ENCODE measurements at places on chromosomes 11 and 22.
A peak's percentile ranks its signal among the peaks of the same experiment; 100 is the strongest.

DNA sequence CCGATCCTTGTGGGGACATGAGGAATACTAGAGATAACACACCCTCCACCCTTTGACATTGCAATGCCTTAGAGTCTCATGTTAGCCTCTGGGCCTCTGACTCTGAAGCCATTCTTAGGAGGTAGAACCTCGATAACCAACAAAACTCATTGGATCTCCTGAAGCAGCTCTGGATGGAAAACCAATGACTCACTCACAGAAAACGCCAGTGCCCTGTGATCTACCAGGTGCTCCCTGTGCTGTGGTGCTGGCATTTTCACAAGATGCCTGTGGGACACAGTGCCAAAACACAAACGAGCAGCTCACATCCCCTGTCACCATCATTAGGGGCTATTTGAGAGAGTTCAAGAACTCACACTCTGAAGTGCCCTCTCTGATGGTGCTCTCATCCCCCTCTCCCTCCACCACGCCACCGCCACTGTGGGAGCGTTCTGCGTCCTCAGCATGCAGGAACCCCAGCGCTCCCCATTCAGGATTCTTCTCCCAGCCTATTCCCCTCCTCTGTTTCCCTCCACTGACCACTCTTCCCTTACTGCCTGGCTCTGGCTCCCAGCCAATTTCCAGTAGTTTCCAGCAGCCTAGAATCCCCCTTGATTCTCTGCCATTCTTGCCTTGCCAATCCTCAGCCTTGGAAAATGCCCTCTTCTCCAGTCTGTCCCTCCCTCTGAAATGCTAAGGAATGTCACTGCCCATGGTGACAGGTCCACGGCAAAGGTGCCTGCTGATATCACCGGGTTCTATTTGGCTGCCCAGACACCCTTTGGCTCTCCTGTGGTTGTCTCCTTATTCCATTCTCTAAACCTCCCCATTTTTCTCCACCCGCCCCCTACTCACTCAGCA lies 4.7 kb upstream of the POLD4 start:
- no peak for DNase-seq

DNA sequence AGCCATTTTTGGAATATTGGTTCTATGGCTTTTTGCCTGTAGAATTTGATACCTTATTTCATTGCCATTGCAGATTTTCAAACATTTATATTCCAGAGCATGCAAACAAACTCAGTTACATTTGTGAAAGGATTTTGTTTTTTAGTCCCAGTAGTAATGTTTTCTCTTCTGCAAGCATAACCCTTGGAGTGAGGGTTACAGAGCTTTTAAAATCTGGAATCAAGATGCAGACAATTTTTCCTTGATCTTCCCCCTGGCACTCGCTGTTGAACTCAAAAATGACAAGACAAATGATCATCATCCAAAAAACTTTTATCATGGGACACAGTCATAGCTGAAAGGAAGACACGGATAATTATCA lies 20.8 kb downstream of the BBOX1 start:
- DNase-seq, result no peak

DNA sequence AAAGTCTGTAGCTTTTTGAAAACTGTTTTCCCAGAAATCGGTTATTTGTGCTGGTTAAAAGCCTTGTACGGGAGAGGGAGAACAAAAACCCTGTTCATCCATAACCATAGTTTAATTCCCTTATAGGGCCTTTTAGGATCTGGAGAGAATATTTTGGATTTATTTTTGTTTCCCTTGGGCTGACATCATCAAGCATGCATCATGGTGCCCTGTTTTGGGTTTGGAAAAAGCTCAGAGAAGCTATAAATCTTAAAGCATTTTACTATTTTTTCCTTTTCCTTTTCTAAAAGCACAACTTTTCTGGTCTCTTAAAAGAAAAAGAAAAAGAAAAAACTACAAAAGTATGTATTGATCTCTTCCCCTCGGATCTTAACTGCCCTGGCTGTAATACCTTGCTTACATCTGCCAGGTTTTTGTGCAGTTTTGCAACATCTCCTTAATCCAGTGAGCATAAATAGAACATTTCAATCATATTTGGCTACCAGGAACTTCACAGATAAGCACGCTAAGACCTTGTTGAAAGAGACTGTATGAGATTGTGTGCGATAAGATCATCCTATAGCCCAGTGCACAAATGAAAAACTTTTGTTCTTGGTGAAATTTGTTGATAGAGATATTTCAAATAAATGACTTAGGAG lies 88.0 kb downstream of the ZBTB16 start:
- DNase-seq, result no peak

DNA sequence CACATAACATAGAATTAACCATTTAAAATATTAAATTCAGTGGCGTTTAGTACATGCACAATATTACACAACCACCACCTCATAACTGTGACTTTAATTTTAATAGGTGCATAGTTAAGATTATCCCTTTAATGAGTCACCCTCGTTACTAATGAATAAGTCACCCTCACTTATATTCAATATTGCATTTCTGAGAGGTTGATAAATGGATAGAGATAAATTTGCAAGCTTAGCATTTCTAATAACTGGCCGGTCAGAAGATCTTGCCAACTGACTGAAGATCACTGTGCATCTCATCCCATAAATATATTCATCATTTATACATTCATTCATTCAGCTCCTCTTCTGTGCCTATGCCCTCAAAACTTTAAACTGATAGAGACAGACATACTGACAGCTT lies 243.7 kb downstream of the TTC28 start:
- no peak for DNase-seq

DNA sequence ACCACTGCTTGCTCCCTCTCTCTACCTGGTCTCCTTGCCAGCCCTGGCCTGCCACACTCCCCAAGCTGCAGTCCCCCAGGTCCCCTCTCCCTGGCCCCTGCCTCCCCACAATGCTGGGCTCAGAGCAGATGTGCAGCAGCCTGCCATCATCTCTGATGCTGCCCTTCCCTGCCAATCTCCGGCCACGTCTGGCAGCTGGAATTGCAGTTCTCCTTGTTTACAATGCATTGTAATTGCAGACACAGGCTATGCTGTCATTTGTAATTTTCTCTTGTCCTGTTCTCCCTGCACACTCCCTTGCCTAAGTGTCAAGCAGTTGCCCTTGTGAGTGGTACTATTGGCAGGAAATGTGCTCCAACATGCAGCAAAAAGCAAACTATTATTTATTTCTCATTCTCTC lies 222.3 kb downstream of the NTM start:
- DNase-seq, result no peak

DNA sequence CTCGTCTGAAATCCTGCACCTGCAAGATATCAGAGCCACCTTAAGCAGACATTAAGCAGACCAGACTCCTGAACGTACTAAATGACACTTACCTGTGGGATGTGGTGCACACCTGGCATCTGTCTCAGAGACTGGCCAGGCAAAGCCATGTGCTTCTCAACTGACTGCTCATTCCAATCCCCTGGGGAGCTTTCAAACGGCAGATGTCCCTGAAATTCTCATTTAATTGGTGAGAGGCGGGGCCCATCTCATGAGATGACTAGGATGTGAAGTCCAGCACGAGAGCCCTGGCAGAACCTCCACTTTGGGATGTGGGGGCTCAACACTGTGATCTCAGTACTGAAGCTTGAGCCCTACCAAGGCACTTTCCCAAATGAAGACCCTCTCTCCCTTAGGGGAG lies 84.9 kb upstream of the HMGXB4 start:
- DNase-seq, result peak; percentile 99

DNA sequence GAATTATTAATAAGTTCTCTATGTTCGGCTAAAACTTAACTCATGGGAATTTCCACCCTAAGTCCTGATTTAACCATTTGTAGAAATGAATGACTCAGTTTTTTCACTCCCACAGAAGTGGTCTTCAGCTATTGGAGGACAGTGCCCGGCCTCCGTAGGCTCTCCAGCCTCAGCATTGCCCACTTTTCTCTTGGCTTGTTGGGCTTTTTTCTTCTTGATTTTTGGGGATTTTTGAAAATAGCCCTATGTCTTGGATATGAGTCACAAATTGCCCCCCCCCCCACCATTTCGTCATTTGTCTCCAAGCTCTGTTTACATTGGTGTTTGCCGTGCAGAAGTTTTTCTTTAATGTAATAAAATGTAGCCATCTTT lies 66.7 kb downstream of the PACS1 start:
- DNase-seq, result no peak

GRCh38 chr22:27397954-27398342 lies 403.6 kb downstream of the MN1 start:
- DNase-seq, result no peak

DNA sequence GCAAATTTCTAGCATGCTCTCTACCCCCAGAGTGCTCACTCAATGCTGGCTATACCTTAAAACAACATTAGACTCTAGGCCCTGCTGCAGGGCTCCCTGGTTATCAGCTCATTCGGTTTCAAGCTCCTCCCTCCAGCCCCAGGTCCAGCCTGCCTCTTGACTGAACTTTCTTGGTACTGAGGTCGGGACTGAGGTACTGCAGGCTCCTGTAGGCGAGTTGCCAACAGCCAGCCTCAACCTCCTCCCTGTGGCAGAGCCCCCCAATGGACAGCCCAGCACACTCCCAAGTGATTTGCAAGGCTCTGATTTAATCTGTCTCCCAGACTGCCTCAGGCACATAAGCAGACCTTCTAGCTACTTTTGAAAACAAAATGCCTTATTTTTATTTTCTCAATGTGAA lies 73.6 kb upstream of the EIF3M start:
- DNase-seq, result no peak

DNA sequence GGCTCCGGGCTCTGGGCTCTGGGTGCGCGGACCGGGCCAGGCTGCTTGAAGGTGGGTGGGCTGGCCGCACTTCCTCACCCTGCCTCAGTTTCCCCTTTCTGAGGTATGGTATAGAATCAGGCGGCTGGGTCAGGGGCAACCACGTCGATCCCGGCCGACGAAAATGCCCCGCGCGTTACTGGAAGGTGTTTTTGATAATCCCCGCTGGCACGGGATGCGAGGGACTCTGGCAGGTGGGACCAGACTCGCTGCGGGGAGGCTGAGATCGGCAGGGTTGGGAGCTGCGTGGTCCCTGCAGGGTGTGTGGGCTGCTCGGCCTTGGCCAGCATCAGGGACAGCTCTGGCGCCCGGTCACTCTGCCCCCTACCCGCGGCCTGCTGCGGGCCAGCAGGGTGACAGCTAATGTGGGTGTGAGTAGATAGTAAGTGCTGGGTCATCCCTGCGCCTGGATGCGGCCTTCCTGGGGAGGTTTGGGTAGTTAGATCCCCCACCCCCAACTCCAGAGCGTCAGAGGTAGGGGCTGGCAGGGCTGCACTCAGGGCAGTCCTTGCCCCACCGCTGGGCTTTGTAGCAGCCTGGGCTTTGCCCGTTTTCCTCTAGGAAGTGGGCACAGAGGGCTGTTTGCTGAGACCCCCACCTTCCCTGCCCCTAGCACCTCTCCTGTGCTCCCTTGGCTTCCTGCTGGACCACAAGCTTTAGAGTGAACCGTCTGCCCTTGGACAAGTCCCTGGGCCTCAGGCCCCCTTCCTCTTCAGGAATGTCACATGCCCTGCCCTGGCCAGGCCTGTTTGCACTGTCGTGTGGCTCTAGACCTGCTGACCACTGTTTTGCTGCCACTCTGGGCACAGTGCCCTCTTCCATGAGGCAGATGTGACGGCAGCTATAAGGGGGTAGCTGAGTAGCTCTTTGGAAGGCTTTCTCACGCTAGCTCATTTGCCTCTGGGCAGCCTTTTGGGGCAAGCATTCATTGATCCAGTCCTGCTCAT lies 579 bp downstream of the TANGO2 start:
- DNase-seq, result no peak

DNA sequence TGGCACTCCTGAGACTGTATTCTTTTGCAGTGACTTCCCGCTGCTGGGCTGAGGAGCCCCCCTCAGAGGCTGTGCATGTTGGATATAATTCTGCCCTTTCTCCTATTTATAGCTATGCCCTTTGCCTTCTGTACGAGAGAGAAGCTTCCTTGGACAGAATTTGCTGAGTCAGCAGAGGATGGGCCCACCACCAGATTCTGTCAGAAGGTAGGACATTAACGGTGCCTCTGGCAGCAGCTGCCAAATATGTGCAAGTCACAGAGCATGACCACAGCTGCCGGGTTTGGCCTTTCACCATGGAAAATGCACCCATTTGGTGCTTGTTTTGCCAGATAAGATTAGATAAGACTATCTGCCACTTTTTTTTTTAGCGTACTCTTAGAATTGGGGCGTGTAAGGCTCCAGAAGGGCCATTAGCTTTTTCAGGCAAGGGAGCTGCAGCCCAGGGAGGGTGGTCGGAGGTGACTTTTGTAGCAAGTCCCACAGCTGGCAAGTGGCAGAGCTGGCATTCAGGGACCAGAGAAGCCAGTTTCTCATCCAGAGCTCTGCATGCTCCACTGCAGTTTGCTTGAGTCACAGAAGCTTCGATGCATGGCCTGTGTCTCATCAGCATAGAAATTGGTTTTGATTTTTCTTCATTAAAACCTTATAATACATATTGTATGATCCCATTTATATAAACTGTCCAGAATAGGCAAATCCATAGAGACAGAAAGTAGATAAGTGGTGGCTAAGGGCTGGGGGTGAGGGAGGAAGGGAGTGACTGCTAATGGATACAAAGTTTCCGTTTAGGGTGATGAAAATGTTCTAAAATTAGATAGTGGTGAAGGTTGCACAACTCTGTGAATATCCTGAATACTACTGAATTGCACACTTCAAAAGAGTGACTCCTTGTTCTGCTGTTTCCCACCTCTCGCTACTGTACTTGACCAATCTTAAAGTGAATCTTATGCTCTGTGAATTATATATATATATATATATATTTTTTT lies 15.8 kb downstream of the UPB1 start:
- DNase-seq, result peak; percentile 28

DNA sequence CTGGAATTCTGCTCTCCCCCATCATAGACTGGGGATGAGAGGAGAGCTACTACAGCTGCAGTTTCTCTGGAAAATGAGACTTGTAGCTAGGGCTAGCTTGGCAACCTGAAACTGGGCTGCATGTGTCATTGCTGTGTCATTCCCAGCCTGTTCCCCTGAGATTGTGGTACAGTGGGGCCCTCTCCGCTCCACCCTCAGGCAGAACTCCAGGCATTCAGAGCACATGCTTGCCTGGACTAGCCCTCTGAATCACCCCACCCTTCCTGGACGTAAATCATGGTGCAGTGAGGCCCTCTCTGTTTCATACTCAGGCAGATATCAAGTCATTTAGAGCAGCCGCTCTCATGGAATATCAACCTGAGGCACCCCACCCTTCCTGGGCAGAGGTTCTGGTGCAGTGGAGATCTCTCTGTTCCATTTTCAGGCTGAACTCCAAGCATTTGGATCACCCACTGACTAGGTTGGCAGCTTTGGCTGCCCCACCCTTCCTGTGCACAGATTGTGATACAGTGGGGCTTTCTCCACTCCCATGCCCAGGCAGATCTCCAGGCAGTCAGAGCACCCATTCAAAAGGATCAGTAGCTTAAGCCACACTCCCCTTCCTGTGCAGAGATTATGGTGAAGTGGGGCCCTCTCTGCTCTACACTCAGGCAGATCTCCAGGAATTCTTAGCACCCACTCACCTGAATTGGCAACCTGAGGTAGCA lies 274.4 kb downstream of the C11orf87 start:
- no peak for DNase-seq

DNA sequence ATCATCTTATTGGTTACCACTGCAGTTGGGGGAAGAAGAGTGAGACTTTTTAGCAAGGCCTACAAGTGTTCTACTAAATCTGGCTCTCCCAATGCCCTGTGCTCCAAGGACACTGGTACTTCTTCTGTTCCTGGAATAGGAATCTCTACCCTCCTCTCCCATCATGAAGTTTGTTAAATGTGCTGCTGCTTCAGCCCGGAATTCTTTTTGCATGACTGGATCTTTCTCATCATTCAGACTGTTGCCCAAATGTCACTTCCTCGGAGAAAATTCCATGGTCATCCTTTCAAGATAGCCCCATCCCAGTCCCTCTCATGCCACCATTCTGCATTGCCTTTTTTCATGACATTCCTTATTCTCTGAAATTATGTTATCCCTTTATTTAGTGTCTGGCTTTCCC lies 400.8 kb downstream of the SOX6 start:
- no peak for DNase-seq
